ENCODE measurements at places on chromosomes 2 and 18. TPM values are rescaled to one million over a fixed set of nuclear protein-coding genes. Genes with fewer than 3 reads are reported as not detected.

Gene INPP5D
- 54.8 TPM for polyA plus RNA-seq

Gene ANKRD62
- polyA plus RNA-seq = not detected

GRCh38 chr2:174859563-174860169, 95.4 kb upstream of the CHRNA1 start:
- no peak for DNase-seq
- no peaks in the 10 kb centered on the region for H3K36me3 ChIP-seq
- H3K4me3 ChIP-seq = no peak overlapping the region
- H3K4me1 ChIP-seq = no peaks in the 10 kb centered on the region

DNA sequence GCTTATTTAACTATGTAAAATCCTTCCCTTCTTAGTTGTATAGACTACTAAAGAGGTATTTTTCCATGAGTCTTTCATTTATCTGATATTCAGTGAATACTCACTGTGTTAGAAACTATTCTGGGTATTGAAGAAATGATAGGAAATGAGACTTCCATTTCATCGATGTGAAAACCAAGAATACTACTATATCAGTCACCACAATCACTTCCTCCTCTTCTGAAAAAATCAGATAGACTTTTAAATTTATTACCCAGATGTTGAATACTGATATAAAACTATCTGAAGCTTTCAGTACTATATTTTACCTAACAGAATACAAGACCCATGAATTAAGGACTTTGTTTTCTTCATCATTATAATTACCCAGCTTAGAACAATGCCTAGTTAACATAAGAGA, 1801.1 kb upstream of the CELF4 start:
- H3K27me3 ChIP-seq = peaks cover 5% of the 10 kb centered on the region
- peaks cover 16% of the 10 kb centered on the region for H3K4me1 ChIP-seq
- no peak overlapping the region for H3K4me3 ChIP-seq
- no peak overlapping the region for H3K27ac ChIP-seq
- H3K36me3 ChIP-seq = no peaks in the 10 kb centered on the region

GRCh38 chr2:32495139-32495538, 132.7 kb upstream of the TTC27 start:
- H3K4me3 ChIP-seq = no peak overlapping the region
- peaks cover 2% of the 10 kb centered on the region for H3K27me3 ChIP-seq
- H3K4me1 ChIP-seq = peaks cover 2% of the 10 kb centered on the region
- H3K36me3 ChIP-seq = peaks cover 18% of the 10 kb centered on the region
- no peak for DNase-seq
